ENCODE measurements at places on chromosomes 16 and 17. TPM values are rescaled to one million over a fixed set of nuclear protein-coding genes. Genes with fewer than 3 reads are reported as not detected.

GRCh38 chr16:47694543-47694942 is 233.4 kb downstream of the PHKB start:
- H3K27ac ChIP-seq: no peak overlapping the region
- H3K4me3 ChIP-seq: no peak overlapping the region
- no peaks in the 10 kb centered on the region for H3K4me1 ChIP-seq
- no peaks in the 10 kb centered on the region for H3K27me3 ChIP-seq
- peaks cover 5% of the 10 kb centered on the region for H3K36me3 ChIP-seq
- DNase-seq: no peak

DNA sequence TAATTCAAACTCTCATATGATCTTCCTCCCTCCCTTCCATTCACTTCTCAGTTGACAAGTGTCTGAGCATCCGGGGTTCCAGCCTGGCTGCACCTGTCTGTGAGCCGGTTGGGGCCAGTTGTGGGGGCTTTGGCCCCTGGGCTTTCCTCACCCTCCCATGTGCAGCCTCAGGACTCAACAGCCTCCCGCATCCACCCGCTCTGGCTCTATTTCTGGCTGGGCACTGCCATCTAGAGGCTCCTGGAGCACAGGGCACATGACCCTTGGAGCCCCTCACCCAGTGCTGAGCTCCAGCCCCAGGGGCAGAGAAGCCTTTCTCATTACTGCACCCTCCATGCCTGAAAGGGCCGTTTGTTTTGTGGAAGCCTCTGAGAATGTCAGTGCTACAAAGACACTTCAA is 43.3 kb downstream of the HAPSTR1 start:
- no peaks in the 10 kb centered on the region for H3K36me3 ChIP-seq
- no peak overlapping the region for H3K4me3 ChIP-seq
- no peak overlapping the region for H3K27ac ChIP-seq
- peak; percentile 58 for DNase-seq
- H3K4me1 ChIP-seq: peaks cover 5% of the 10 kb centered on the region

DNA sequence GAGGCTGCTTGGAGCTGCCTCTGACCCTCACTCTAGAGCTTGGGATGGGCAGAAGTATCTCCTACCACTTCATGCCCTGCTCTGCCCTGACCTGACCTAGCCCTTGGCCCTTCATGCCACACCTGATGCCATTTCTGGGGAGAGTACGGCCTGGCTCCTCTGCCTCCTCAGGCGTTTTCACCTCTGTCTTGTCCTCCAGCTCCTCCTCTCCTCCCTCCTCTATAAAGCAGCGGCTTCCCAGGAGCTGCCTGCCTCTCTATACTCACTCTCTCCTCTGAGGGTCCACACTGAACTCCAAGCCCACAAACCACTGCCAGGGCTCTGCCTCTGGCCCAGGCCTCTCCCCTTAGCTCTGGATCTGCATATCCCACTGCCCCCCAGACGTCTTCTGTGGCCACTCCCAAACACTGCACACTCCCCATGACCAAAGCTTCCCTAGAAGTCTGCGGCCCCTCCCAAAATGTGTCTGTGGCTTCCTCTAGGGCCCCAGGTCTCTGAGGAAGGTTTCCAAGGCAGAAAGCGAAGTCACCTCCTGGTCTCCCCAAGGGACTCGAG is 52.6 kb downstream of the PITPNM3 start:
- no peak for DNase-seq
- no peak overlapping the region for H3K27ac ChIP-seq
- no peaks in the 10 kb centered on the region for H3K36me3 ChIP-seq
- H3K4me1 ChIP-seq: peaks cover under 1% of the 10 kb centered on the region

DNA sequence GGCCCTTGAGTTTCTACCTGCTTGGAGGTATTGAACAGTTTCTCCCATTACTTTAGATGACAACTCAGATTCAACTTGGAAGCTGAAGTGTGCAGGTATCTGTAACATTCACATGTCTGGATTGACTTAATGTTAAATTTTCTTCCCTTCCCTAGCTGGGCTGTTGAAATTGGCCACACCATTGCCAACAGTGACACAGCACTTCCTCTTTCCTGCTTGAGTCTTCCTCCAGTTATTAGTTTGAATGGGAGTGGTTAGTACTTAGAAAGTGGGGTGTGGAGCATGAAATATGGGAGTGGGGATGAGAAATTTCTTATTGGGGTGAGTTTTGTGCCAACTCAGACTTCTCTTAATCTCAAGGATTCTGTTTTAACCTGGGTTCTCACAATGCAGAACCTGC is 454.9 kb downstream of the KCNJ2 start:
- no peaks in the 10 kb centered on the region for H3K27me3 ChIP-seq
- no peak overlapping the region for H3K4me3 ChIP-seq
- no peaks in the 10 kb centered on the region for H3K36me3 ChIP-seq
- H3K27ac ChIP-seq: no peak overlapping the region

- H3K27ac ChIP-seq: no peak overlapping the region
- H3K4me3 ChIP-seq: no peak overlapping the region
- DNase-seq: no peak
- H3K36me3 ChIP-seq: no peaks in the 10 kb centered on the region
- peaks cover 9% of the 10 kb centered on the region for H3K4me1 ChIP-seq
These were observed 13.7 kb downstream of the WNT9B start for GRCh38 chr17:46865100-46865499.

GRCh38 chr17:82227629-82228277 is 1.1 kb upstream of the SLC16A3 start:
- no peaks in the 10 kb centered on the region for H3K36me3 ChIP-seq
- peaks cover 20% of the 10 kb centered on the region for H3K27me3 ChIP-seq
- peaks cover 25% of the 10 kb centered on the region for H3K4me1 ChIP-seq
- H3K27ac ChIP-seq: peak overlapping the region; percentile 62
- no peak for DNase-seq

DNA sequence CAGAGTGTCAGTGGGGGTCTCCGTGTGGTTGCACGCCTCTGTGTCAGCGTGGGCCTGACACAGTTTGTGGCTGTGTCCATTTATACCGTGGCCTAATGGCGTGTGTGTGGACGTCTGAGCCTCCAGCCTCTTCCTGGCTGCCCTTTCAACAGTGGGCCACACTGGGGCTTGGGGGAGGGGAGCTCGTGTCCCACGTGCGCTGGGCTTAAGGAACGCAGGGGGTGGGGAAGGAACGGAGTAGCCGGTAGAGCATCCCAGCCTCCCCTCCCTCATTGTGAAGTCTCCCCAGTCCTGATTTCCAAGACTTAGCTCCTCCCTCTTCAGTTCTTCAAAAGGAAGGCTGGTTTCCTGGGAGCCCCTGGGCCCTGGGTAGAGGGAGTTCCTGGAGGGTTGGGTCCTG is 9.5 kb upstream of the HES7 start:
- peaks cover 6% of the 10 kb centered on the region for H3K4me1 ChIP-seq
- DNase-seq: no peak
- no peaks in the 10 kb centered on the region for H3K27me3 ChIP-seq
- no peak overlapping the region for H3K27ac ChIP-seq
- H3K4me3 ChIP-seq: no peak overlapping the region

DNA sequence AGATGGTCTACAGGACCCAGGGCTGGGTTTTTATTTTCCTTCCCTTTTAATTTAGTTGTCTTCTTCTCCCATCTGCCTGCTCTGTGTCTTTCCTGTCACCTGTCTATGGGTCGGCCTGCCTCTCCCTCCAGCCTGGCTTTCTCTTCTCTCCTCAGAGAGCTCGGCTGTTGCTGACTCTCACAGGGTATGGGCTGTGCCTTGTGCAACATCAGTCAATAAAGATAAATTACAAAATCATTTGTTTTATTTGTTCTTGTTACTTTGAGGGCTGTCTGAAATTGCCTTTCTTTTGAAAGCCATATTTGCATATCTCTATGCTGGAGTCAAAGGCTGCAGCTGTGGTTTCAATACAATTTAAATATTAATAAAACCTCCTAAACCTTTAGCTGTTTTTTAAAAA is 15.6 kb downstream of the RND2 start:
- no peaks in the 10 kb centered on the region for H3K4me1 ChIP-seq
- no peak overlapping the region for H3K4me3 ChIP-seq
- DNase-seq: no peak
- no peaks in the 10 kb centered on the region for H3K27me3 ChIP-seq
- H3K27ac ChIP-seq: no peak overlapping the region

DNA sequence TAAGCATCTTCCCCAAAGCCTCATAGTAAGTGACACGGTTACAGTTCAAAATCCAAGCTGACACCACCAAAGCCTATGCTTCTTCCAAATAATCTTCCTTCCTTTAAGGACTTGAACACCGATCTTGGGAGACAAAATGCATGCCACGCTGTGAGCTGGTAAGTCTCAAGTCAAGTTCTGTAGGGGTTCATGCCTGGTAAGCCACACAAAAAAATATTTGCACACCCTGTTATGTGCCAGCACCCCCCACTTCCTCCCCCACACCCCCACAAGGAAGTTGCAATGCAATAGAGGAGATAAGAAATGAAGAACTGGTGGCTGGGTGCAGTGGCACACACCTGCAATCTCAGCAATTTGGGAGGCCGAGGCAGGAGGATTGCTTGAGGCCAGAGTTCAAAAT is 5.6 kb downstream of the NOG start:
- no peak overlapping the region for H3K4me3 ChIP-seq
- peaks cover 27% of the 10 kb centered on the region for H3K4me1 ChIP-seq
- H3K27me3 ChIP-seq: peaks cover 33% of the 10 kb centered on the region
- H3K36me3 ChIP-seq: no peaks in the 10 kb centered on the region
- no peak for DNase-seq

DNA sequence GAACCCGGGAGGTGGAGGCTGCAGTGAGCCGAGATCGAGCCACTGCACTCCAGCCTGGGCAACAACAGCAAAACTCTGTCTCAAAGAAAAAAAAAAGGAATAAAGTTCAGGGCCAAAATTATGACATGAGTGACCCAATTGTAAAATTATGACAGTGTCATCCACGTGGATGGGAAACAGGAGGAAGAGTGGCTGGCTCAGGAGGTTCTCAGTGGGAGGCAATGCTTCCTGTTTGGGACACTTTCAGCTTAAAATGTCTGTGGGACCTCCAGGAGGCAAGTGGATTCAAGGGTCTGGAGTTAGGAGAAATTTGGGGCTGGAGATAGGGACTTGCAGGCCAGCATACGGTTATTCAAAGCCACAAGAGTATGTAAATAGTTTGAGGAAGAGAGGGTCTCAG is 8.0 kb upstream of the STX4 start:
- H3K27me3 ChIP-seq: no peaks in the 10 kb centered on the region
- H3K4me1 ChIP-seq: peaks cover 5% of the 10 kb centered on the region
- no peaks in the 10 kb centered on the region for H3K36me3 ChIP-seq
- no peak for DNase-seq
- no peak overlapping the region for H3K27ac ChIP-seq

DNA sequence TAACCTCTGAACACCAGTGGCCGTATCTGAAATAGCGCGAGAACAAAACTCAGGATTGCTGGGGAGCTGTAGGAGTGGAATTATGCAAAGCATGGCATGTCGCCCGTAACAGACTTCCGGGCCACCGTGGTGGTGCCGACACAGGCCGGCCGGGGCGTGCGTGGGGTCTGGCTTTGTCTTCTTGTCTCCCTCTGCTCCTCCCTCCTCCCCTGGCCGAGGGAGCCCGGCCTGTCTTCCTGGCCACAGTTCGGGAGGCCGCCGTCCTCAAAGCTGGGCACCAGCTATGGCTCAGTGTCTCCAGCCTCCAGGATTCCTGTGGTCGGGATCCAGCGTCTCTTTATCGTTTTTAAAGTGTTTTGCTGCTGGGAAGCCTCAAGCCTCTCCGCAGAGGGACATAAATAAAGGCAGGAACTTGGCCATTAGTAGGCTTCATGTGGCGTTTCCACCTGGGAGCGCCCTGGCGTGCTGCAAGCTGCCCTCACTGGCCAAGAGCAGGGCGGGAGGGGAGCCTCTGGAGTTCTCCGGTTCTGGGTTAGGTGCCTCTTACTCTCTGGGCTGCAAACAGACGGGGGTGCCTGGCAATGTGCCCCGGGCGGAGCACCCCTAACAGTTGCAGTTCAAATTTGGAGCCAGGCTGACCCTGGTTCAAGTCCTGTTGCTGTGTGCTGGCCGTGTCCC is 22.0 kb upstream of the NPTX1 start:
- no peaks in the 10 kb centered on the region for H3K4me1 ChIP-seq
- no peak overlapping the region for H3K4me3 ChIP-seq

Gene CCL4L2
- total RNA-seq: not detected

Gene MT1A
- not detected for total RNA-seq

Gene TPSD1
- total RNA-seq: 1.6 TPM

Gene DOC2A
- total RNA-seq: not detected

Gene HOXB3
- total RNA-seq: 2.9 TPM

Gene GUCY2D
- total RNA-seq: not detected

Gene TBC1D24
- 18.7 TPM for total RNA-seq

Gene KRT16
- total RNA-seq: 4.2 TPM

Gene SLFN11
- 9.2 TPM for total RNA-seq

Data from body of pancreas (tissue), 4 donors.